Right cardiac atrium (tissue), 5 donors: ENCODE measurements at places on chromosomes 12 and 14.

GRCh38 chr12:91276509-91276908 is 93.9 kb upstream of the DCN start:
- no peak for DNase-seq

- peak; percentile 84 for DNase-seq
Measured at GRCh38 chr12:54374562-54375258, 9.8 kb downstream of the ZNF385A start.

DNA sequence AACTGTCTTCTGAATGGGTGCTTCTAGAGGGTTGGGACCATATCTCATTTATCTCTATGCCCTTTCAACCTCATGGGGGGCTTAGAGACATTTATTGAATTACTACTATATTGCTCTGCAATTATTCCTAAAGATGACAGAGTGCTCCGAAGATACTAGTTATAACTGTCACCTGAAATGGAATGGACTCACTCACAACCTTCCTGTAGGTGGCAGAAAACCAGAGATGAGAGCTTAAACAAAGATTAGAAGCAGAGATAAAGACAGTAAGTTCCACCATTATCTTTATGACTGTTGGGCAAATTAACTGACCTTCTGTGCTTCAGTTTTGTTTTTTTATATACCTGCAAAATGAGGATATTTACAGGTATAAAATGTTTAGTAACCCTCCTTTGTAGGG is 31.5 kb upstream of the GTF2A1 start:
- DNase-seq, result no peak

DNA sequence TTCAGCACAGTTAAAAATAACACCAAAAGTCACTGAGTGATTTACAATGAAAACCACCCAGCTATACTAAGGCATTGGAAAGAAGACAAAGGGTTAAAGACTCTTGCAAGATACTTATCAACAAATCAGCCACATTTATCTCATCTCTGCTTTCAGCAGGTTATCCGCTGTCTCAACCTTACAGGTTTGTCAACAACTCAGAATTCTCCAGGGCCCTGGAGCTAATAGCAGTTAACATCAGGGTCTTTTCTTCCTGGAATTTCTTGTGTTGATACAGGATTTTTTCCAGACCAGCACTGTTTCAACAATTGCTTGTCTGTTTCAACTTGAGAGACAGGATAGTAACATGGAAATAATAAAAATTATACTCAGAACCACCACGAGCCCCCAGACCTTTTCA is 3.5 kb downstream of the PKP2 start:
- no peak for DNase-seq

DNA sequence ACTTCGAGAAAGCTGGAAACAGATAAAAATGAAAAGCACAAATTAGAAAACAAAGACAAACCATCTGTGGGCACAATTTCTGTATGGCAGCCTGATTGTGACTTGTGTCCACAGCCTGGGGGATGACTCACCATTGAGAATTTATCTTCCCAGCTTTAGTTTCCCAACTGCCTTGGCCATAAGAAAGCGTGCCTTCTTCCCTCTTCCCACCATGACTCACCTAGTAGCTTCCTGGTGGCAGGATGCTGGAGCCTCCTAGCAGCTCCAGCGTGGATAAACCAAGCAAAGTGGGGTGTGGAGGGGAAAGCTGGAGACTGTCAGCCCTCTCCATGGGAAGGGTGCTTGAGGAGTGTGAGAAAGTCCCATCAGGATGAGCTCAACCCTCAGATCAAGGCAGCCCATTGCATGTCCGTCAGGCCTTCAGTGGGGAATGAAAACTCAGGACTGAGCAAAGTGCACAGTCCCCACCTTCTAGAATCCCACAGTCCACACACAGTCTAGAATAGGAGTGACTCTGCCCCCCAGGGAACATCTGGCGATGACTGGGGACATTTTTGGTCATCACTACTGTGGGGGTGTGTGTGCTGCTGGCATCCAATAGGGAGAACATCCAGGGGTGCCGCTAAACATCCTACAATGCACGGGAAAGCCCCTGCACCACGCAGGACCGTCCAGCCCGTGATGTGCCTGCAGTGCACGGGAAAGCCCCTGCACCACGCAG is 22.4 kb upstream of the SERPINA6 start:
- DNase-seq, result no peak

GRCh38 chr12:31220061-31220460 is 105.9 kb downstream of the SINHCAF start:
- DNase-seq, result no peak
